Naive B cell (primary cell): ENCODE measurements at places on chromosomes 11 and 22.
A peak's percentile ranks its signal among the peaks of the same experiment; 100 is the strongest.

GRCh38 chr11:33689501-33689900, 11.1 kb downstream of the C11orf91 start:
- H3K27me3 ChIP-seq, result peaks cover 33% of the 10 kb centered on the region
- no peak for DNase-seq
- no peaks in the 10 kb centered on the region for H3K36me3 ChIP-seq
- H3K4me1 ChIP-seq, result no peaks in the 10 kb centered on the region

- H3K27me3 ChIP-seq, result no peaks in the 10 kb centered on the region
- no peak for DNase-seq
- H3K4me1 ChIP-seq, result no peaks in the 10 kb centered on the region
- no peak overlapping the region for H3K27ac ChIP-seq
- H3K36me3 ChIP-seq, result no peaks in the 10 kb centered on the region
Observed at GRCh38 chr11:31022080-31022479, 347.5 kb downstream of the DCDC1 start.

DNA sequence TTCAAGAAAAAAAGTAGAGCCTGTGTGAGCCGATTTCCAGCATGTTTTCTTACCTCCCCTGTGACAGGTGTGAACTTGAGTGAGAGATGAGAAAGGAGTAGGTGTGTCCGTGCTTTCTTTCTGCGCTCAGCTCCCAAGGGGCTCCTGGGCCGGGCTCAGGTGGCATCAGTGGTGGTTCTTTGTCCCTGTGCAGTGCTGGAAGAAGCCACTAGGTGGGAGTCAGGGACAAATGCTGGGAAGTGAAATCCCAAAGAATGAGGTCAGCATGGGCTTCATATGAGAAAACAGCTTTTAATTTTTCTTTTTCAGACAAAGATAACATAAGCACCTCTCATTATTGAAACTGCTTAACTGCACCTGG, 57.8 kb downstream of the PPFIBP2 start:
- H3K27me3 ChIP-seq, result peaks cover 5% of the 10 kb centered on the region
- H3K27ac ChIP-seq, result no peak overlapping the region

GRCh38 chr22:45896153-45896951, 80.6 kb downstream of the WNT7B start:
- DNase-seq, result no peak
- no peaks in the 10 kb centered on the region for H3K4me1 ChIP-seq
- no peak overlapping the region for H3K4me3 ChIP-seq
- no peaks in the 10 kb centered on the region for H3K36me3 ChIP-seq

DNA sequence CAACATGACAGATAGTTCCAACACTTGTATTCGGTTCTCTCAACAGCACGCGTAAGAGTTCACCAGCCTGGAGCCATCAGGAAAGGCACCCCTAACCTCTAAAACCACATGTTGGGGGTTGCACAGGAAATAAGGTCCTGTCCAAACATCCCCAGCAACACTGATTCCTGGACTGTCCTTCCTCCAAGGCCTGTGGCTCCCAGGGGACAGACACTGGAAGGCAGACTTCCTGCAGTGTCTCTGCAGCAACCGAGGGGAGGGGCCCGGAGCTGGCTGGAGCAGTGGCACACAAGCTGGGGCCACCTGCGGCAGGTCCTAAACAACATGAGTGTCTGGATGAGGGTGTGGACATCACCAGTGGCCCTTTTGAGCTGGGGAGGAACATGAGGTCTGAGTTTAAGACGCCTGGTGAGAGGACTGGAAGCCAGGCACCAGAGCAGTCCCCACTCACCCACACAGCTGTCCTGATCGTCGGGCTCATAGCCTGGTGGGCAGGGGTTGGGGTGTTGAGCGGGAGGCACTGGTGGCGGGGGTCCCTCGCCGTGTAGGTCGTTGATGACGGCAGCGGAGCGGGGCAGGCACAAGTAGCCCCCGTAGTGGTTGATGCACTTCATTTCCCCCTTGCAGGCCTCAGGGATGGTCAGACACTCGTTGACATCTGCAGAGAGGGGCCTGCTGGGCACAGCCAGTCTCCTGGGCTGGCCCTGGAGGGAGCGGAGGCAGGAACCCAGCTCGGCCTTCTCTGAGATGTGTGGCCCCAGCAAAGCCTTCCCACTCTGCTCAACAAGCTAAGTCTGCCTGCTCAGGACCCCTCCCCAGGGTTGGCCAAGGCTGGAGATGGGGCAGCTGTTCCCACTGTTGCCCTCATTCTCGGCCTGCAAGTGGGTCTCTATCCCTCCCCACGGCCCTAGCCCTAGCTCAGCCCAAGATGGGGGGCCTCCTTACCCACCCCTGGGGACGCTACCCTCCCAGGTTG, 1.6 kb downstream of the EFEMP2 start:
- DNase-seq, result no peak
- H3K27me3 ChIP-seq, result no peaks in the 10 kb centered on the region
- peaks cover 22% of the 10 kb centered on the region for H3K4me1 ChIP-seq
- H3K4me3 ChIP-seq, result peak overlapping the region; percentile 82

DNA sequence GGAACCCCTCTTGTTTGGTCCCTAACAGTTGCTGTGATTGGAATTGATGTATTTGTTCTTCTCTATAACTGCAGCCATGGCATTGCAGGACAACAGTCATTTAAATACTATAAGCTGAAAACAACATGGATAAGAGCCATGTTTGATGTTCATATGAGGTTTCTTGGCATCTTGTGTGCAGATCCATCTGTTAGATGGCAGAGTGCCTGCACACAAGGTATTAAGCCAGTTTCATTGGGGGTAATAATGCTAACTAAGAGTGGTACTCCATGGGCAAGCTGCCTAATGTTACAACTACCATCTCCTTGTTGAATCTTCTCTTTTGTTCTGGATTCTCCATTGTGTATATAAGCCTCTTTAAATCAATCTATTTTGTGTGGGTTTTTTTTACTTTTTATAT, 206.0 kb upstream of the CHORDC1 start:
- no peak for DNase-seq
- no peaks in the 10 kb centered on the region for H3K27me3 ChIP-seq
- H3K36me3 ChIP-seq, result no peaks in the 10 kb centered on the region

DNA sequence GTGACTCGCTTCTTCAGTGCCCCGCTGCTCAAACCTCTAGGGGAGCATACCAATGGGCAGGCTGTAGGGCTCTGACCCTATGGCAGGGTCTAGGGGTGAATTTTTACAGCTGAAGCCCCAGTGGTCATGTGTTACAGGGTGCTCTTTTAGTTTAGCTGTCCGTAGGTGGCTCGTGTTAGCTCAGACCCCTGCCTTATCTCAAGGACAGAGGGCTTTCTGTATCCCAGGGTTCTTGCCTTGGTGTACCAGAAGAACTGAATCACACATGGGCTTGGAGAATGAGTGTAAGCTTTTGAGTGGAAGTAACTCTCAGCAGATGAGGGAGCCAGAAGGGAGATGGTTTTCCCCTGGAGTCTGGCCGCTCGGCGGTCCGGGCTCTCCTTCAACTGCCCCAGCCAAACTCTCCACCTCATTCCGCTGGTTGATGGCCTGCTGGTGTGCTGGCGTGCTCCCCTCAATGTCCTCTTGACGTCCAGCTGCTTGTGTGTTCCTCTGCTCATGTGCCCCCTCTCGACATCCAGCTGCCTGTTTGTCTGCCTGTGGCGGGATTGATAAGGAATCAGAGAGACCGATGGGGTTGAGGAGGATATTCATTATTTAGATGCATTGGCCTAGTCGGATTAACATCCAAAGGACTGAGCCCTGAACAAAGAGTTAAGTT, 37.5 kb downstream of the BIRC2 start:
- H3K27me3 ChIP-seq, result no peaks in the 10 kb centered on the region
- peaks cover 16% of the 10 kb centered on the region for H3K36me3 ChIP-seq
- H3K4me1 ChIP-seq, result peaks cover 6% of the 10 kb centered on the region
- no peak overlapping the region for H3K27ac ChIP-seq
- no peak for DNase-seq
- no peak overlapping the region for H3K4me3 ChIP-seq

DNA sequence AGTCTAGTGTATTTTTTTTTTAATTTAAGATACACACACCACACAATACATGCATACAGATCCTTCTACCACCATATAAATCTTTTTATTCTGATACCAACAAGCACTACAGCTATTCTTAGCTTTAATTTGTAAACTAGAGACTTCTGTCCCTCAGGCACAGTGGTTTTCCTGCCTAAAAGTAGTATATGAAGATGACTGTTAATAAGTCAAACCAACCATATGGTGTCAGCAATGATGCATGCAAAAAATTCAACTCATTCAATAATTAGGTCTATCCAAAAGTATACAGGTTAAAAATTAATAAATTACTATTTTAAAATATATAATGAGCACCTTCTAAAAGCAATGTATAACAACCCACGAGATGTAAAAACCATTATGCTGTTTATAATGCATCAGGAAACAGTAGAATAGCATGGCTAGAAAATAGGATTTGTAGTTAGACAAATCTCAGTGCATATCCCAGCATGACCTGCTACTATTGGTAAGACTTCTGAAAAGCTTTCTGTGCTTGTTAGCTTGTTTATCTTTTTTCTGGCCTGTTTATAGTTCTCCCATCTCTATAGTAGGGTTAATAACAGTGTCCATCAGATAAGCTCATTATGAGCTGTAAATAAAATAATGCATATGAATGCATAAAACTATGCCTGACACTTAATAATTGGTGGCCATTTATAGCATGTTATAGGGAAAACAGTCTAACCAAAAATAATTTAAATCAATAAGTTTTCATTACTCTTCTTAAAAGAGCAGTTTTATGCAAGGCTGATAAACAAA, 10.2 kb downstream of the RAB38 start:
- H3K27me3 ChIP-seq, result no peaks in the 10 kb centered on the region
- H3K27ac ChIP-seq, result no peak overlapping the region
- no peaks in the 10 kb centered on the region for H3K4me1 ChIP-seq
- no peaks in the 10 kb centered on the region for H3K36me3 ChIP-seq
- no peak for DNase-seq

GRCh38 chr11:73949912-73950311, 914 bp upstream of the DNAJB13 start:
- no peak overlapping the region for H3K4me3 ChIP-seq
- no peak for DNase-seq
- no peaks in the 10 kb centered on the region for H3K36me3 ChIP-seq
- H3K27me3 ChIP-seq, result no peaks in the 10 kb centered on the region
- H3K27ac ChIP-seq, result no peak overlapping the region

- H3K27me3 ChIP-seq, result no peaks in the 10 kb centered on the region
- H3K4me3 ChIP-seq, result no peak overlapping the region
- DNase-seq, result no peak
- no peaks in the 10 kb centered on the region for H3K4me1 ChIP-seq
- no peaks in the 10 kb centered on the region for H3K36me3 ChIP-seq
Observed at GRCh38 chr11:23789938-23790371, 706.9 kb upstream of the LUZP2 start.

DNA sequence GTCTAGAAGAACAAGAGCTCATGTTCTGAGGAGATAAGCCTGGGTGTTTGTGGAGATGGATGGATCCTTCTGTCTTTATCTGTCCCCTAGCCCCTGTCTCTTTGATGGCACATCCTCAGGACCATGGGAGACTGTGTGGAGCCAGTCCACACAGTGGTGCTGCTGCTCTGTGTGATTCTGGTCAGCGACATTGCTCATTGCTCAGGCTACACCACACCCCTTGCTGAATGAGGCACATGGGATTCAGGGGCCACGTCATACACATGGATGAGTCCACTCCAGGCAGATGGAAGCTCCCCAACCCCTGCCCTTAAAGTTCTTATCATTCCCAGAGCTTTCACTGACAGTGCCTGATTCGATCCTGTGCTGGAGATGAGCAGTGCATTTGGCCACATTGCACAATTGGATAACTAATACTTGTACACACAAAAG, 222.2 kb downstream of the NAV2 start:
- no peak overlapping the region for H3K4me3 ChIP-seq
- H3K27me3 ChIP-seq, result no peaks in the 10 kb centered on the region
- H3K27ac ChIP-seq, result no peak overlapping the region
- no peak for DNase-seq
- H3K36me3 ChIP-seq, result no peaks in the 10 kb centered on the region
- H3K4me1 ChIP-seq, result peaks cover 4% of the 10 kb centered on the region

- H3K27me3 ChIP-seq, result peaks cover 22% of the 10 kb centered on the region
- DNase-seq, result no peak
- H3K4me1 ChIP-seq, result no peaks in the 10 kb centered on the region
- H3K36me3 ChIP-seq, result no peaks in the 10 kb centered on the region
Observed at GRCh38 chr11:129427816-129428406, 52.3 kb downstream of the BARX2 start.

DNA sequence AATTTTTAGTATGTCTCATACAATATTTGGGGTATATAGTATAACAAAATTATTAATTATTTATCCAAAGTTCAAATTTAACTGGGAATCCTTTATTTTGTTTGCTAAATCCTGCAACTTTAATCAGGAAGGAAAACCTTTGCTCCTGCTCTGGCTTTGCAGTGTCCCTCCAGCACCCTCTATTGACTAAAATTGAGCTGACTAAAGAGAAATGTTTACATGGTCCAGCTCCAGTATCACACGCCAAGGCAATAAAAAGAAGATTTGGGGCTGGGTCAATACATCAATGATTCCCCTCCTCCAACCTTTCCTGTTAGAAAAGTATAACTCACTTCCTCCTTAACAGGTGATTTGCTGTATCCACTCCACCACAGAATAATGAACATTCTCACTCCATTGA, 153.0 kb upstream of the LRRC4C start:
- no peak overlapping the region for H3K4me3 ChIP-seq
- no peaks in the 10 kb centered on the region for H3K36me3 ChIP-seq
- no peaks in the 10 kb centered on the region for H3K4me1 ChIP-seq

DNA sequence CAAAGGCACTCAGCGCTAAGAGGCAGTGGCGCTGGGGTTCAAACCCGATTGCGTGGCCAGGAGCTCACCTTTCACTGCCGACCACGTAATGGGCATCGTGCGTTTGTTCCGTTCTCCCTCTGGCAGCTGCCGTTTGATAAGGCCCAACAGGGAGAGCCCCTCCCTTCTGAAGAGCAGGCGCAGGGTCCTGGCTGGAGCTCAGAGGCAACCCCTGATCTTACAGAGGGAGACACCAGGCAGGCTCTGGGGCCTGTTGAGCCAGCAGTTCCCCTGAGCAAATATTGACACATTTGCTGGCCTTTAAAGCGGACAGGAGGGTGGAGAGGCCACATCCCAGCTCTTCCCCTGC, 11.7 kb upstream of the C1QTNF6 start:
- H3K4me3 ChIP-seq, result peak overlapping the region; percentile 89
- no peaks in the 10 kb centered on the region for H3K36me3 ChIP-seq
- DNase-seq, result no peak

DNA sequence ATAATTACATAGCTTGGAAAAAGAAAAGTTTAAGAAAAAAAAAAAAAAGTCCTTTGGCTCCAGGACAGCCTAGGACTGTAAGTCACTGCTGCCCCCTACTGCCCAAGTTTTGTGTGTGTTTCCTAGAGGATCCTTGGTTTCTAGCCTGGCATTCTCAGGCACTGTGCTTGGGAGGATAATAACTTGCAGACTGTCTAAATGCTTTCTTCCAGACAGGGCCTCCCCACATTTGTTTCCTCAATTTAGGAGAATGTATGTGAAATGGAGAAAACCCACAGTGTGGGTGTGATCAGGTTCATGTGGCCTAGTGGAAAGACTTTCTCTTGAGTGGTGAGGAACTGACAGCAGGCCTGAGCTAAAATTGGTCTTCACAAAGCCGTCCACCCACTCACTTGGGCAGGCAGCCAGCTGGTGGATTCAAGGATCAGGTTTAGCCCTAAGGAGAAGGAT, 191.0 kb downstream of the NAV2 start:
- no peaks in the 10 kb centered on the region for H3K4me1 ChIP-seq
- H3K36me3 ChIP-seq, result no peaks in the 10 kb centered on the region
- no peaks in the 10 kb centered on the region for H3K27me3 ChIP-seq
- no peak for DNase-seq
- H3K4me3 ChIP-seq, result no peak overlapping the region
